LHCN-M2 (cell line): ENCODE measurements at places on chromosomes 16 and 17. TPM values are rescaled to one million over a fixed set of nuclear protein-coding genes. Genes with fewer than 3 reads are reported as not detected.

DNA sequence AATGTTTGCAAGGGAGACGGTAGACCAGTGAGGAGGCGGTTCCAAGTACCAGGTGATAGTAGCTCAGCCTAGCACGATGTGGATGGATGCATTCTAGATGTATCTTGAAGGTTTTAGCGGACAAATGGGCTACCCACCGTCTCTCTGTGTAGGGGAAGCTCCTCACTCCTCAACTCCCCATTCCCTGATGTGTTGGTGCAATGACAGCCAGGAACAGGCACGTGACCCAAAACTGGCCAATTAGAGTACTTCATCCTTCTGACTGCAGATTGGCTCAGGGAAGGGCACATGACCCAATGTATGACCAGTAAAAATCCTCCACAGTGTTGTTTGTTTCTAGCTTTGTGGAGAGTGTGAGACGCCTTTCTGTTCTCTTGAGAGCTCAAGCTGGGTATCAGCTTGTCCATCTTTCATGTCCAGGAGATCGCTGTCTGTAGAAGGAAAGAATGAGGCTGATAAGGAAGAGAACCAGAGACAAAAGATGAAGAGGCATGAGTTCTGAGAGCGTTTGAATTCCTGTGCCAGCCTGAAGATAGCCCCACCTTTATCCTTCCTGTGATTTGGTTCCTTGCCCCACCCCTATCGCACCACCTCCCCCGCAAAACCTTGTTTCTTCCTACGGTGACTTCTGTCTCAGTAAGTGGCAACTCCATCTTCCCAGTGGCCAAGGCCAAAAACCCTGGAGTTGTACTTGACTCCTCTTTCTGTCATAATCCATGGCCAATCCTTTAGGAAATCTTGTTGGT, 2.3 kb upstream of the BORCS6 start:
- peak; percentile 78 for DNase-seq

- DNase-seq, result no peak
Measured at GRCh38 chr17:57401556-57402488, 145.5 kb downstream of the MSI2 start.

GRCh38 chr17:34499576-34499975, 79.8 kb upstream of the TMEM132E start:
- DNase-seq, result no peak

GRCh38 chr17:82022310-82022980, at the start of gene CENPX:
Gene CENPX, minus strand, starts transcription at chr17:82022878. Its CDS starts 17 bp downstream, at chr17:82022861.
- DNase-seq, result no peak

- no peak for DNase-seq
Measured at GRCh38 chr16:81005610-81006161, 999 bp downstream of the CMC2 start.

GRCh38 chr16:69115837-69116236, 10.4 kb downstream of the HAS3 start:
- DNase-seq, result no peak

DNA sequence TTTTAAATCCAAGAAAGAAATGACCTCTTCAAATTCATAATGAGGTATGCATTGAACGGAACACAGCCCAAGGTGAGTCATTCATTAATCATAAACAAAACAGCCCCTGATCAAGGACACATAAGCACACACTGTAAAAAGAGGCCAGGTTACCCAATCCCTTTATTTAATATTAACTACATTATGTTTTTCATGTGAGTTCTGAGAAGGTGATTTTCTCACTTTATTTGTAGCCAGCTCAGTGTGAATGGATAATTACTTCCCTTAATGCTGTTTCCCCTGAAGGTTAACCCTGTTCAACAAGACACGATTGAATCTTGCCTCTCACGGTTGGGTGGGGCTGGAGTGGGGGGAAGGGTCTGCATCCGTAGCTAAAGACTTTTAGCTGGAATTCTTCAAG, 257.3 kb upstream of the SALL1 start:
- DNase-seq, result peak; percentile 55

- DNase-seq, result no peak
Measured at GRCh38 chr17:81808778-81809555, 5.0 kb downstream of the GCGR start.

DNA sequence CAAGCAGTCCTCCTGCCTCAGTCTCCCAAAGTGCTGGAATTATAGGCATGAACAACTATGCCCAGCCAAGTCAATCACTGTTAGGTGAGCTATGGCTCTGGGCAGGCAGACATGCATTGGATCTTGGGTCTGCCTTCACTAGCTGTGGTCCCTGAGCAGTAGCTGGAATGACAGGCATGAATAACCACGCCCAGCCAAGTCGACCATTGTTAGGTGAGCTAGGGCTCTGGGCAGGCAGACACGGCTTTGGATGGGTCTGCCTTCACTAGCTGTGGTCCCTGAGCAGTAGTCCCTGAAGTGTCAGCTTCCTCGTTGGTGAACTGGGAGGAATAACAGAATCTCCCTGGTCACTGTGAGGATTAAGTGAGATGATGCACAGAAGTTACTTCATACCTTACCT, 6.4 kb downstream of the MRM3 start:
- DNase-seq, result no peak

- peak; percentile 70 for DNase-seq
Measured at GRCh38 chr17:57987581-57988300, at the start of gene VEZF1. Gene VEZF1, minus strand, starts transcription at chr17:57988254. Its CDS starts 143 bp downstream, at chr17:57988111.

DNA sequence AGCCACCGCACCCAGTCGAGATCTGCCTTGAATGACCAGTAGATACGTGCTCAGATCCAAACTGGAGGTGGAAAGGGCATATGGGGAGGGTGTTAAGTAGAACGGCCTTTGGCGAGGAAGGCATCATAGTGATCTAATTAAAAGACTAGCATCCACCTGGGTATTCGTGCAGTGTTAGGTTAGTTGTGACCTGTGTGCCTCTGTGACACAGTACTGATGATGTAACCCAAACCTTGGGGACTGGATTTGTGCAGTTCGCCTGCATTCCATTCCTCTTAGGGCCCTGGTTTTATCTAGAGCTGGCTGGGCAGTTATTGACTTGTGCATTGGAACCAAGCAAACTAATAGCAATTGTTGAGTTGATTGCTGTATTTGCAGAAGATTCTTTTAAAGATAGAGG, 47.9 kb downstream of the SNX29 start:
- DNase-seq, result no peak

Gene PPM1E
- under 0.01 and 0.11 TPM in 2 replicates for total RNA-seq

Gene LAT
- total RNA-seq, result 1.2 and 1.8 TPM in 2 replicates

Gene SLC52A1
- total RNA-seq, result 0.06 TPM in 1 of 2 replicates, not detected in the other

Gene KRT17
- total RNA-seq, result 6.9 and 11.0 TPM in 2 replicates

Gene SCGB1C2
- total RNA-seq, result not detected in 2 replicates
